ENCODE measurements at places on chromosomes 1 and 21.

DNA sequence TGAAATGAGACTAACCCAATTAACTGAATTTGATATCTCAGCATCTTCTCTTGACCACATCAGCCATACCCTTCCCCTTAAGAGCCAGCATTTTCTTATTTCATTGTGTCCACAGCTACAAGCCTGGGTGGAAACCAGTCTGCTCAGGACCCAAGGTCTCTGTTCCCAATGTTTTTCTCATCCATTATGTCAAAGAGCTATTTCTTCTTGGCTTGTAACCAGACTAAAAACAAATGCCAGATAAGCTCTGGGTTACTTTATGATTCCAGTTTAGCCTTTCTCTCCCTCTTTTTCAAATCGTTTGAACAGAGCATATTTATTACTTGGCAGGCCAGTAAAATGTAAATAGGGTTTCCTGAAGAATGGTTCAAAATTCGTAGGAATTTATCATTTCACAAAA lies 109.3 kb upstream of the SPATA6 start:
- DNase-seq, result no peak

- DNase-seq, result peak; percentile 46
These were observed 5.0 kb downstream of the PRELP start for GRCh38 chr1:203480525-203481084.

GRCh38 chr1:23114424-23115079 lies 54.1 kb downstream of the LUZP1 start:
- no peak for DNase-seq

DNA sequence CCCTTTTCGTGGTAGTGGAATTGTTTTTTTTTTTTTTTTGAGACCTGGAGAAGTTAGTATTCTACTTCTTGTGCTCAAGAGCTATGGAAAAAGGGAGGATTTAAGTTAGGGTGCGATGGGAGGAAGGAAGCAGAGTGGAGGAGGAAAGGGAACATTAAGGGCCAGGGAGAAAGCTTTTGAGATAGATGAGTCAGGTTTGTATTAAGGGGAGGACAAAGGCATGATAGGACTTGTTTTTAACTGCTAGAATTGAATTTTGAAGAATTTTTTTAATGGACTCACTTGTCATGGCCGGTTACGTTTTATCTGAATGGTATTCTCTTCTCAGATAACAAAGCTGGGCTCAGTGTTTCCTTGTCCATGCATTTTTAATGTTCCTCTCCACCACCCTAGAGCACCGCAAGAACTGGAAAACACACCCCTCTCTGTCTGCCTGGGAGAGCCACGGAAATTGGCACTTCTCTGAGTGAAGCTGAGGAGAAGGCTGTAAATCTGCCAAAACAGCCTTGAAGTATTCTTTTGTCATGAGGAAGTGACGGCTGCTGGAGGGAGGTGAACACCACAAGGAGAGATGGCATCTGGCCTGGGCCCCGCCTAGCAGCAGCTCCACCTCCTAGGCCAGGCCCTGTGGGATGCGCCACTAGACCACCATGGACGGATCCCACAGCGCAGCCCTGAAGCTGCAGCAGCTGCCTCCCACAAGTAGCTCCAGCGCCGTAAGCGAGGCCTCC lies 3.5 kb downstream of the NIPAL3 start:
- DNase-seq, result peak; percentile 48

GRCh38 chr1:167057241-167057688 lies 32.9 kb downstream of the GPA33 start:
- no peak for DNase-seq

GRCh38 chr1:55204997-55205396 lies 10.2 kb downstream of the USP24 start:
- no peak for DNase-seq

DNA sequence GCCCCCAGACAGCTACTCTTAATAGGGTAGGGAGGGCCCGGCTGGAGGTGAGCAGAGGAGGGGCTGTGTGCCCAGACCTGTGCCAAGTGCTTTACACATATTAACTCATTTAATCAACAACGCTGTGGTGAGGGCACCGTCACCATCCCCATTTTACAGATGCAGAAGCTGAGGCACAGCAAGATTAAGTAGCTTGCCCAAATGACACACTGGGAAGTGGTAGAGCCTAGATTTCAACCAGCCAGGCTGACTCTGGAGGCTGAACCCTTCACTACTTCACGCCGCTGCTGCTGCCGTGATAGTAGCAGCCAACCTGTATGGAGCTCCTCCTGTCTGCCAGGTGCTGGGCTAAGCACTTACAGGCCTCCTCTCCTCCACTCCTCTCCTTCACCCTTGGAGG lies 127.2 kb downstream of the PTPRU start:
- no peak for DNase-seq

GRCh38 chr1:9293241-9293532 lies 493 bp downstream of the SPSB1 start:
- DNase-seq, result no peak

- DNase-seq, result no peak
These were observed 4.0 kb downstream of the SHISAL2A start for GRCh38 chr1:52636721-52637695.

DNA sequence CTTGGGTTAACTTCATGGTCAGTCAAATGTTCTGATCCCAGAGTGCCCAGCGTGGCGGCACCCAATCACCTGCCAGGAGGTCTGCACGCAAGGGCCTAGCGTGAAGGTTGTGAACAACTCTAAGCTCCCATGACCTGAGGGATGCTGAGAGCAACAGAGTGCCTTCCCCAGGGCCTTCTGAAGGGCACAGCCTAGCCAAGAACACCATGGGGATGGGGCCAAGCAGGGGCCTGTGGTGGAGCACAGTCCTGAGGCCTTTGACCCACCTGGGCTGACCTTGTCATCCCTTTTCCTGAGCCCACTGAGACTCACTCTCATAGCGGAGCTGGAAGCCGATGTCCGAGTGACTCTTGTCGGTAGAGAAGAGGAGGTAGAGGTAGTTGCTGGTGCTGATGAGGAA lies 138.8 kb upstream of the HMGB4 start:
- DNase-seq, result no peak

DNA sequence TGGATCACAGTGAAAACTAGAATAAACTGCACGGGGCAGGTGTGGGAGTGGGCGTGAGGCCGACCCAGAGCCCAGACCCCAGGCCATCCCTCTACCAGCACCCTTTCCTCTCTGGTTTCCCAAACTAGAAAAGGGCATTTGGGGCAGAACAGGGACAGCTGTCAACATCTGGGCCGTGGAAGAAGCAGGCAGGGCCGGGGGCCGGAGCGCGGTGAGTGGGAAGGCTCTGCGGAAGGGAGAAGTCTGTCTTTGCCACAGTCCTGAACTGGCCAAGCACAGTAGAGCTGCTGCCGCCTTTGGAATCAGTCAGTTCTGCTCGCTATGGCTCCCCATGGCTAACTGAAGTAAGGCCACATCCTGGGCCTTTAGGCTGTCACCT lies 6.6 kb downstream of the CCDC24 start:
- no peak for DNase-seq

- peak; percentile 78 for DNase-seq
These were observed 84.9 kb upstream of the ARHGEF16 start for GRCh38 chr1:3369446-3370076.

DNA sequence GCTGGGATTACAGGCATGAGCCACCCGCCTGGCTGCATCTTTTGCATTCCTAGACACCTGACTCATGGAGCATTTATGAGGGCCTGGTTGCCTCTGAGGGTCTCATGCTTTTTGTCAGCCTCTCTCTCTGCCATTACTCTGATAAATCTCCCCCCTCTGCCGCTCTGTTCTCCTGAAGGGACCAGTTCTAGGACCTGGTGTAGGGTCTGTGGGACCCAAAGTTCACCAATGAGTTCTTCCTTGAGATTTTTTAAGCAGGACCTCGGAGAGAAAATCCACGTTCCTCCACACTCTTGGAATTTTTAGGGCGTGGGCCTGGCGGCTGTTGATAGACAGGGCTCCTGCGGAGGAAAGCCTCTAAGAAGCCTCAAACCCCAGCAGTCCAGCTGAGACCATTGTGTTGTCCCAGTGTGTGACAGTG lies 91.9 kb upstream of the ERRFI1 start:
- DNase-seq, result no peak

DNA sequence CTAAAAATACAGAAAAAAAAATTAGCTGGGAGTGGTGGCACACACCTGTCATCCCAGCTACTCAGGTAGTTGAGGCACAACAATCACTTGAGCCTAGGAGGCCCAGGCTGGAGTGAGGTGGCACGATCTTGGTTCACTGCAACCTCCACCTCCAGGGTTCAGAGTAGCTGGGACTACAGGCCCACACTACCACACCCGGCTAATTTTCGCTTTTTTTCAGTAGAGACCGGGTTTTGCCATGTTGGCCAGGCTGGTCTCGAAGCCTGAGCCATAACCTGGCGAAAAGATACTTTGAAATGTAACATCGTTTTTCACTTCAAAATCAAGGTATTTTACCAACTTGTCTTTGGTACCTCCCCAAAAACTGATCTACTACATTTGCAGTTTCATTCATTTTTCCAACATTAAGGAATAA lies 6.1 kb downstream of the GAS5 start:
- no peak for DNase-seq

DNA sequence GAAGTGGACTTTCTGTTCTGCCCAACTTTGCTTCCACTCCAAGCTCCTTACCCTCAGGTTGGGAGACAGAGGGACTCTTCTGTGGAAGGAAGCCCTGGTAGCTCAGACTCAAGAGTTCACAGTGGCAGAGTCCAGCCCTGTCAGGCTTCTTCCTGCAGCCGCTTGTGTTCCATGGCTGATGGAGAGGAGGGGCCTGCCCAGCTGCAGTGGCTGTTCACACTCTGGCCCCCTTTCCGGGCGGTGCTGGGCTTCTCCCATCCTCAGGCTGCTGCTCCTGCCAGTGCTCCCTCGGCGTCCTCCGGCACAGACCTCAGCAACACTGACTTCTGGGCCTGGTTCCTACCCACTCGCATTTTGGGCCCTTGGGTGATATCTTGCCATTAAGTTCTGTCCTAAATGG lies 4.0 kb downstream of the KRTAP10-1 start:
- no peak for DNase-seq

DNA sequence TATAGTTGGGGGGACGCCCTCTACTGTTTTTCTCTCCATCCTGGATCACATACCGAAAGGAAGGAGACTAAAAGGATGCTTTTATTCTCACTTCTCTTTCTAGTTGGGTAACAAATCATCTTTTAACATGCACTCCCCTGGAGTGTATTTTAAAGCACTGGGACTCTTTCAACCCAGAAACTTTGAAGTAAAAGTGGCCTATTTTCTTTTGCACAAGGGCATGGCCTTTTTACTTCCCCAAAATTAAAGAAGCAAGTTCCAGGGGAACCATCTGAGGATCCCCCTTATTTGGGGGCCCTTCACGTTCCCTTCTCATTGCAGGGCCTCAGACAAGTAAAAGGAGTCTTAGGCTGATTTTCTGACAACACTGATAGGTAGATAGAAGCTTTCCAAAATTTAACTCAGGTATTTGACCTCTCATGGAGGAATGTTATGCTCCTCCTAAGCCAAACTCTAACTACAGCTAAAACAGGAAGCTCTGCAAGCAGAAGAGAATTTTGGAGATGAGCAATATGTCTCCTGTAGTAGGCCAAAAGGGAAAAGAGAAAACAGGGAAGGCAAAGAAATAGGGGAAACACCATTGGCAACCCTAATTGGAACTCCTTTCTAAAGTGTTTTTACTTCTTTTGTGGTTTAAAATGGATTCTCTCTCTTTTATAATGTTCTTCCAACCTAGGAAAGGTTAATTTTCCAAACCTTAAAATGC lies 8.9 kb upstream of the CD46 start:
- DNase-seq, result no peak

DNA sequence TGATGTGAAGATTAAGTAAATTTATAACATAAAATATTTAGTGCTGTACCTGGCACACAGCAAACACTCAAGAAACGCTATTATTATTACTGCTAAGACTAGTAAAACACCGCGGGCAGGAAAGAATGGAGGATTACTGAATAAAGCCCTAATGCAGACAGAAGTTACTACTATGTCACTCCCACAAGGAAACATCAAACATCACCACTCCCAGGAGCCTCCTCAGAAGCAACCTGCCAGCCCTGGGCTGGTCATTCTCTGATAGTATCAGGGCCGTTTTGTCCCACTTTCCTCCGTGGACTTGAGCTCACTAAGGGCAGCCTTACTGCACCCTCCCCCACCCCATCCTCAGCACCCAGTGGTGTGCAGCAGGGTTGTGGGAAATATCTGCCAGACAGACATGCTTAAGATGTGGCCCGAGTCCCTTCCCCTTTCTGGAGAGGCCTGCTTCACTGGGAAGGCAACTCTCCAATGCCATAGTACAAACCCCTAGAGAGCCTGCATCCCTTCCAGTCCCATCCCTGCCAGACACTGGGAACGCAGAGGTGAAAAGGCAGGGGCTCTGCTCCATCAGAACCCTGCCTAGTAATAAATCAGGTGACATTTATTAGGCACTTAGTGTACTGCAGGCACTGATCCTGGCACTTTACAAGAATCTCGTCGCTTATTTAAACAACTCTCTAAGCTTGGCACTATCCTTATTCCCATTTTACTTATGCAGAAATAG lies 41.7 kb upstream of the ECE1 start:
- no peak for DNase-seq

DNA sequence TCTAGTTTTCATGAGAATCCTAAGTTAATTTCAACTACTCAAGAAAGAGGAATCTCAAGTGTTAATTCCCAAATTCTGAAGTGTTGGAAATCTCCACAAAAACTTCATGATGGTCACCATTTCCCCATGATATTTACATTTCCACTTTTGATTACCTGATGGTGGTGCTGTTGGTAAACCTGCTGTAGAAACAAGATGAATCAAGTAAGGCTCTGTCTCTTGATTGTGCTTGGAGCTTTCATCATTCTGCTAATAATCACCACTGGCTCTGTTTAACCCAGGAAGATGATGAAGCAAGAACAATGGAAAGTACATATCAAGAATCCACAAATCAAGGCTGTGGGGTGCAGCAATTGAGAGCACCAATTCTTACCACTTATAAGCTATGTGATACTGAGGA lies 77.8 kb downstream of the C4BPA start:
- no peak for DNase-seq

DNA sequence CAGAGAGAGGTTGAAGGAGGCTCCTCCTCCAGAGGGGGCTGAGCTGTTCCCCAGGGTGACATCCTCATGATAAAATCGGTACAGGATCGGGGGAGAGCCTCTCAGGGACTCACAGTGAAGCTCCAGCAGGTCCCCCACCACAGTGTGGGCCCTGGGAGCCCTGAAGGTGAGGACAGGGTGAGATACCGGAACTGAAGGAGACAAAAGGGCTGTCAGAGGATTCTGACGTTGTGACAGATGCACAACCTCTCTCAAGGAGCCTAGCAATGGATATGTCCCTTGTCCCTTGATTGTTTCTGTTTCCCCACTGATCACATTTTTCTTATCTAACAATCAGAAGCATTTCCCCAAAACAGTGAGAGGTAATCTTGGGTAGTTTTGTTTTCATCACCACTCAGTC lies 5.2 kb downstream of the FCRL3 start:
- no peak for DNase-seq

GRCh38 chr1:169312084-169312954 lies 55.3 kb downstream of the NME7 start:
- no peak for DNase-seq

- DNase-seq, result no peak
These were observed 5.3 kb upstream of the GNPAT start for GRCh38 chr1:231235526-231236207.

DNA sequence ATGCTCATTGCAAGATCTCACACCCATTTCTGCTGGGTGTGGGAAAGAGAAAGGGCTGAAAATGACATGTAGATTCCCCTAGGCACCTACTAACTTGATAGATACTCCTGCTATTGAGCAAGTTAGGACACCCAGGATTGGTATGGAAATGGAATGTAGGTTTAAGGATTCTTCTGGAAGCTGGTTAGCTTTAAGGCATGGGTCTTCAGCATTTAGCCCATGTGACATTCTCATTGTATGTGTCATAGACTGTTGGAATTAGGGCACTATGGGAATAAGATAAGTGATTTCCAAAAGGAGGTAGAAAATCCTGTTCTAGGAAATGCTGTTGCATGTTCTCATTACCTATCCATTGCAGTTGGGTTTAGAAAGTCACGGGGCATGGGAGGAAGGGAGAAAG lies 76.2 kb downstream of the DISC1 start:
- no peak for DNase-seq
